ENCODE measurements at places on chromosomes 4 and X.

DNA sequence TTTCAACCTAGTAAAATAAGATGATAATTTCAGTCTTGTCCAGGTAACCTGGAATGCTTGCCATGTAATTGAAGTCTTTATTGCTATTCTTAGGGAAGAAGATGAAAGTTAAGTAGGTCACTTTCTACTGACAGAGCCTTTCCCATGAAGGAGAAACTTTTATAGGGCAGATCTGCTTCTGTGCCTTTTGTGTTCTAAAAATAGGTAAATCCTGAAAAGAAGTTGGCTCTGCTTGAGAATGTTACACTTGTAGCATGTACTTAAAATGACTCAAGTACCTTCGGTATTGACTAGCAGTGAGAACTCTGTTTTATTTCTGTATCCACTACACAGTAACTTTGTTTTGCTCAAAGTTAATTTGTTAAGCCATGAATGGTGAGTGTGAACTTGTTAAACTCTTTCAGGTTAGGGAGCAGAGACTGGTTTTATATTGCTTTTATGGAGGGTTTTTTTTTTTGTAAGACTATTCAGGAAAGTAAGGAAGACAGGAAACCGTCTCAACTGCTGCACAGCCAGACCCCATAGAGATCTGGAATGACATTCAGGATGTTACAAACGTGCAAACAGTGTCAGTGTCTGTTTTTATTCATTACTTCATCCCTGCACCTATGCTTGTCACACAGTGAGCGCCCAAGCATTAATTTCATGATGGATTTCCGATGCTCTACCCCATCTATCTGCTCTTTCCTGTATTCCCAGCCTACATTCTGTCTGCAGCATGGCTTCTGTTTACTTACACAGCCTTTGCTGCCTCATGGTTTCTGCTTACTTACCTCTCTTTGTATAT is 53.0 kb downstream of the SEPTIN11 start:
- no peak for DNase-seq

- peak; percentile 3 for DNase-seq
These were observed 371.8 kb upstream of the NOCT start for GRCh38 chr4:138643827-138644226.

DNA sequence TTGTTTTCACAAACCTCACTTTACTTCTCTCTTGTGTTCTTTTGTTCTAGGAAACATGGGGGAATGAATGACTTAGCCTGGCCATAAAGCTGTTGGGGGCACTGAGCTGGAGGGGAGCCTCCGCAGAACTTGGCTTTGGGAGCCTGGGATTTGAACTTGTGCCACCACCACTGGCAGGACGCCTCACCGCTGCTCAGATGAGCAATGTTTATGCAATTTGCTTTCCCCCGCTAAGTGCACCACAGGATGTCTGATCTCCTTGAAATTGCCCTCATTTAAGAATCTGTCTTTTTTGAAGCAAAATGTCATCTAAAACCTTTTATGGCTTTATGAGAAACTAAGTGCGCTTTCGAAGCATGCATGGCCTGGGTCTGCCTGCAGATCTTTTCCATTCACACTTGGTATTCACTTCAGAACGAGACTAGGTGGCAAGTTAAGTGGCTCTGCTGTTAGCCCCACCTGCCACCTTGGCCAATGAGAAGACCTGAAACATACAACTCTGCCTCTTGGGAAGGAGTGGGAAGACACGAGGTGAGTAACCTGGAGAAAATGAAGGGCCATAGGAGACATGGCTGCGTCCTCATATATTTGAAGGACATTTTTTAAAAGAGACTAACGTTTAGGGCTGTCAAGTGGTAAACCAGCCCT is 119.3 kb downstream of the LDB2 start:
- DNase-seq: peak; percentile 43

- no peak for DNase-seq
These were observed 73.8 kb downstream of the CD38 start for GRCh38 chr4:15851969-15852368.

DNA sequence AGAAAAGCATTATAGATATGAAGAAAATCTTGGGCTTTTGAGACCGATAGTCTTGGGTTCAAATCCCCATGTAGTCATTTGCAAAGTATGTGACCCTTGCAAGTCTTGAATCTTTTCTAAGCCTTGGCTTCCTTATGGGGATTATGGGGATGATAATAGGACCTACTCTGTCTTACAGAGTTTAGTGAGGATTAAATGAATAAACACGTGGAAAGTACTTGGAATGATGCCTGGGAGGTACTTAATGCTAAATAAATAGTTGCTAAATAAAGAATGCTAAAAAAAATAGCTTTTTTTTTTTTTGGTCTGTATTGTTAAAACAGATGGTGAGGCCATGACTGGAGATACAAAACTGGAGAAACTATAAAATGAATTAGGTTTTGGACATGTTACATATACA is 292.7 kb downstream of the GPAT3 start:
- DNase-seq: no peak

DNA sequence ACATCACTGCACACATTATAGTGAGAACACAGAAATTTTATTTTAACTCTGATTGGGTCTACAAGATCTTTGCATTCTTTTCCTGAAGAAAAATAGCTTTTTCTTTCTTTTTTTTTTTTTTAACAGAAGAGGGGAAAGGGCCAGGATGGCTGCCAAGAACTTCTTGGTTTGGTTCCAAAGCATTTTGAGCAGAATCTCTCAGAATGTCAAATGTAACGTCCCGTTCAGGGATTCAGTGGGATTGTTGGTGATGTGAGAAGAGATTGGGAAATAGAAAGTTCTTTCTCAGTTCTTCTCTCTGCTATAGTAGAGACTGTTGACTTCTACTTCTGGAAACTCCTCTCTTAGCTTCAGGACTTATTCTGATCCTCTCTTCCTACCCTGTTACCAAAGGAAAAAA is 70.9 kb upstream of the CBR4 start:
- DNase-seq: peak; percentile 77

DNA sequence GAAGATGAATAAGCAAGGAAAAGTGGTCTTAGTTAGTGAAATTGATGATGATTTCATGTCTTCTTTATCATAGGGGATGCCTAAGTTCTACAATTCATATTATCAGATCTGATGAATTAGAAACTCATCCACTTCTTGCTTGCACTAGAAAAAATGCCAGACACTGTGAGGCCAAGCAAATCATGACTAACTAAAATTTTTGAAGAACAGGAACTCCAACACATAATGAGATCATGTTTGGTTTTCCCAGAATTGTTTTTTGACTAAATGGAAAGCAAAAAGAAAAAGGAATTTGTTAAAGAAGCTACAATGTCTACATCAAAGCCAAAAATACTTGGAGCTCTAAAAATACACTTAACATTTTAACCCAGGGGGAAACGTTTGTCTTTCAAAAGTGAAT is 120.4 kb downstream of the ARSF start:
- DNase-seq: no peak

GRCh38 chr4:8616831-8617230 is 24.3 kb downstream of the CPZ start:
- no peak for DNase-seq

Measured in fibroblast of the conjunctiva (primary cell).